ENCODE measurements at places on chromosomes 12 and 14.

- no peak for DNase-seq
Measured at GRCh38 chr12:119113496-119113986, 65.2 kb upstream of the HSPB8 start.

- DNase-seq, result no peak
Measured at GRCh38 chr12:39618701-39619100, 902 bp downstream of the ABCD2 start.

DNA sequence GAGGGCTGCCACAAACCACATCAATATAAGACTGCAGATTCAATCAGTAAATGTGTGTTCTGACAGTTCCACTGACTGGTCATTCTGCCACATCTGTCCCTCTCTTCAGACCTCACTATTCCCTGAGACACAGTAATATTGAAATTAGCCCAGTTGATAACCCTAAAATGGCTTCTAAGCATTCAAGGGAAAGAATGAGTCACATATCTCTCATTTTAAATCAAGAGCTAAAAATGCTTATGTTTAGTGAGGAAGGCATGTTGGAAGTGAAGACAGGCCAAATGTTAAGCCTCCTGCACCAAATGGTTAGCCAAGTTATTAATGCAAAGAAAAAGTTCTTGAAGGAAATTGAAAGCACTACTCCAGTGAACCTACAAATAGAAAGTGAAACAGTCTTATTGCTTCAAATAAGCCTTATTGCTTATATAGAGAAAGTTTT is 24.5 kb upstream of the KIF21A start:
- no peak for DNase-seq

DNA sequence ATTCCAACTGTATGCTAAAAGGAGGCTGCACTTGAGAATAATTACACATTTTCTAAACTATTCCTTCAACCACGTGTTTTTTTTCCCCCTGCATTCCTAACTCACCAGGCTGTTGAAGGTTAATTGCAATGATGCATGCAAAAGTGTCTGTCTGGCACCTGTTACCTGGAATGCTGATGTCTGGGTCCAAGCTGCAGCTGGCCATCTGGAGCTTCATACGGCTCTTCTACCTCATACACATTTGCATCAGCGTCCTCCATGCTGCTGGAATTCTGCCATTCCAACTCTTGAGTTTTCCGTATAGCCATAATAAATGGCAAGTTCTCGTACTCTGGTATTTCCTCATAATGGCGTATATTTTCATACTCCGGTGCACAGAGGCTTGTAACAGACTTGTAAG is 8.6 kb downstream of the FGD6 start:
- no peak for DNase-seq

DNA sequence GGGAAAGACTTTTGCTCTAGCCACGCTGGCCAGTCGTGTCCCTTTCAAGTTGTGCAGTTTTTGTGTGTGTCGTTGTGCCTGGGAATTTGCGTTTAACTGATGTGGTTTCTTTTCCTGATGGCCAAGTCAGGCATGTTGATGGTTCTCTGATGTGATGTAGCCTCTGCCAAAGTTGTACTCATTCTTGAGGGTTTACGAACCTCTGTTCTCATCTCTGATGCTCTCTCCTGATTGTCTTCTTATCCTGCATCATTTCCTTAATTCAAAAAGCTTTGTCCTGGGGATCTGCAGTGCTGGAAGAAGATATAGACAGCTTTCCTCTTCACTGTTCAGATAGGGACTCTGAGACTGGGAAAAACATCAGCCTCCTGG is 25.4 kb downstream of the CD9 start:
- DNase-seq, result no peak

- DNase-seq, result no peak
Measured at GRCh38 chr12:44019118-44019517, 183.2 kb downstream of the TMEM117 start.

DNA sequence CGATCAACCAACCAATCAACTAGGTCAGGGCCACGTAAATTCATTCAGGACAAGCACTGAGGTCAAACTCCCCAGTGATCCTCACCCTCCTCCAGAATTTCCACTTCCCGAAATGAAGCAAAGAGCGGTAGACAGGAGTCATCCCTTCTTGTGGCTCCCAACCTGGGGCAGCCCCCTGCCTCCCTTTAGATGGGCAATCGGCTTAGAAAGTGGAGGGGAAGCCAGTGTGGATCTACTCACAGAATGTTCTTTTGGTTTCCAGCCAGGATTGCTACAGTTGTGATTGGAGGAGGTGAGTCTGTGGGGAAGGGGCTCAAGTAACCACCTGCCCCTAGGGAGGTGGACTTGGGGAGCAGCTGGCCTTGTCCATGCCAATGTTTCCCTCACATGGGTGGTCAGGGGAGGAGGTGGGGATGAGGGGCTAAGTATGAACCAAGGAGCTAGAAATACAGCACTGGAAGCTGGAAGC is 4.1 kb downstream of the IFI27 start:
- DNase-seq, result no peak

- DNase-seq, result no peak
Measured at GRCh38 chr14:105180592-105181548, at the start of gene NUDT14. TSS of gene NUDT14 (minus strand) at chr14:105181312. CDS start at chr14:105181209, 103 bp downstream.

- DNase-seq, result no peak
Measured at GRCh38 chr12:54355104-54355815, 9.0 kb downstream of the GPR84 start.

DNA sequence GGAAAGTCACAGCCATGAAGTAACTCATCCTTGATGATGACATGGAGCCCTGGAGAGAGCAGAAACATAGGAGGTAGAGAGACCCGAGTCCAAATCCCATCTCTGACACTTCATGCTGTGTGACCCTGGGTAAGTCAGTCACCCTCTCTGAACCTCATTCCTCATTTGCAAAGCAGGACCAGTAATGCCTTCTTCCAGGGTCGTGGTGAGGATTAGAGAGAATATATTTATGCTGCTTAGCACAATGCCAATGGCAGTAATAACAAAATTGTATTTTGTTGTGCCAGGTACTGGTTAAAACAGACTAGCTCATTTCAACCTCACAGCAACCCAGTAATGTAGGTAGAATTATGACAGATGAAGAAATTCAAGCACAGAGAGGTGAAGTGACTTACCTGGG is 13.9 kb upstream of the RBM19 start:
- no peak for DNase-seq

DNA sequence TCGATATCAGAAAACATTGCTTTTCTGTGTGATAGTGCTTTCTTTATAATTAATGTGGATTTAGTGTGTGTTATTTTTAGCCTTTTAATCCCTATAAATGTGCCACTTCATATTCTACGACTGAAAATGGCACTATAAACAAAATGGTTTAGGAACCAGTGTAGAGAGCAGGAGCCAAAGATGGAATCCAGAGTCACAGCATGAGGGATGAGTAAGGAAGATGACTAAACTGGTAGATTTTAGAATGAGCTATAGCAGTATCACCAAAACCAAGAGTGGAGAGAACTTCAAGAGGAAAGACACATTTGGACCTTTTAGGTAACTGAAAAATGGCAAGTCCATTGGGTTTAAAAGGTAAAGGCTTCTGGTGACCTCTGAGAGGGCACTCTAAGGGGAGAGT is 887.2 kb downstream of the NRXN3 start:
- no peak for DNase-seq

GRCh38 chr12:79174626-79175025 is 310.1 kb downstream of the SYT1 start:
- no peak for DNase-seq

DNA sequence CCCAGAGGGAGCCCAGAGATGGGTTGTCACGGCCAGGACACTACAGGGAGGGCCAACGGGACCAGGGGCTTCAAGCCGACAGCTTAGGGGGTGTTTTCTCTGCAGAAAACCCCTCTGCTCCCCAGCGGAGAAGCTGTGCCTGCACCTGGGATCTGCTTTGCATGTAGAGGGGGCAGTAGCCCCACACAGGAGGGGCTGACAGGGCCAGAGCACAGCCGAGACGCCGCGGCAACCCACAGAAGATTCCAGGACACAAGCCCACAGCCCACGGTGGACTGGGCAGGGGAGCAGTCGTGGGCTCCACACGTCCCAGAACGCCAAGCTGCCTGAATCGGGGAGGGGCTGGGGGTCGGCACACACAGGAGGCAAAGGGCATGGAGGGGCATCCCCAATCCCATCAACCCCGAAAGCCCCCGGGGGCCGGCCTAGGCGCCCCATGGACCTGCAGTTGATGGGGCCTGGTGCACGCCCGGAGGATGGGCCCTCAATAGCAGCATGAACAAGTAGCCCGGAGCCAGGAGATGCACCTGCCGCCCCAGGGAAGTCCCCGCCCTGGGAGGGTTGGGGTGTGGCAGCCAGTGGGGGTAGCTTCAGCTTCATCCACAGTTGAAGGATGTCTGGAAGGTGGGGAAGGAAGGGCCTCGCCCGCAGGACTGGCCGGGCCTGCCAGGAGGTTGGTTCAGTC is 30.5 kb upstream of the TMEM179 start:
- no peak for DNase-seq

GRCh38 chr12:62848418-62848817 is 86.5 kb downstream of the PPM1H start:
- DNase-seq, result no peak

DNA sequence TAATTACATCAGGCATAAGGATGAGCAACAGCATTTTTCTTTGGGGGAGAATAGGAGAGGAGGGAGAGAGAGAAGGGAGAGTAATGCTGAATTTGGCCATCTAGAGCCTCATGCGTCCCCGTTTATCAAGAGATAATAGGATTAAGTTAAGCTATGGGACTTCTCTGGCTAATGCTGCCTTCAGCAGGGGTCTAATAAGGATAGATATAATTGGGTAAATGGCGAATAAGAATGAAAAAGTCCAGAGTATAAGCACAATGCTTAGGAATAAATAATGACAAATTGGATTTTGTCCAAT is 470.0 kb downstream of the EGLN3 start:
- DNase-seq, result no peak

DNA sequence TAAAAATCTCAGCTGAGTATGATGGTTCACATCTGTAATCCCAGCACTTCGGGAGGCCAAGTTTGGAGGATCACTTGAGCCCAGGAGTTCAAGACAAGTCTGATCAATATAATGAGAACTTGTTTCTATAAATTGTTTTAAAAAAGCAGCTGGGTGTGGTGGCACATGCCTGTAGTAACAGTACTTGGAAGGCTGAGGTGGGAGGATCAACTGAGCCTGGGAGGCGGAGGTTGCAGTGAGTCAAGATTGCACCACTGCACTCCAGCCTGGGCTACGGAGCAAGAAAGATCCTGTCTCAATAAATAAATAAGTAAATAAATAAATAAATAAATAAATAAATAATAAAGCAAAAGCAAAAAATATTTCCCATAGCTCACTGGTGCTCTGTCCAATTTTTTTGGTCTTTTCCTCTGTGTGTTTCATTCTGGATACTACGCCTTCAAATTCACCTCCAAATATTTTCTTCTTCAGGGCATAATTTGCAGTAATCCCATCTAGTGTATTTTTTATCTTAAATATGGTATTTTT is 32.7 kb upstream of the SNX6 start:
- DNase-seq, result no peak

- DNase-seq, result no peak
Measured at GRCh38 chr12:41530441-41530840, 342.3 kb downstream of the PDZRN4 start.

DNA sequence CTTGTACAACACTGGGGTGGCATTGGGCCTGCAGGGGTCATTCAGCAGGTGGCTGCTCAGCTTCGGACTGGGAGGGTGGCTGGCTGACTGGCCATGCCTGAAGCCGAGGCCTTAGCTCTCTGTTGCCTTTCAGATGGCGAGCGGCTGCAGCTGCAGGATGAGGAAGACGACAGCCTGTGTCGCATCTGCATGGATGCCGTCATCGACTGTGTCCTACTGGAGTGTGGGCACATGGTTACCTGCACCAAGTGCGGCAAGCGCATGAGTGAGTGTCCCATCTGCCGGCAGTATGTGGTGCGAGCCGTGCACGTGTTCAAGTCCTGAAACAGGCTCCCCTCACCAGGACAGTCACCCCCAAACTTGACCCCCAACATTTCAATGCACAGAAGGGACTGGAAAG is 23.3 kb downstream of the RNF34 start:
- no peak for DNase-seq

- DNase-seq, result no peak
Measured at GRCh38 chr14:30854492-30854891, 19.9 kb upstream of the COCH start.

- no peak for DNase-seq
Measured at GRCh38 chr14:55500708-55501107, 60.3 kb upstream of the TBPL2 start.

DNA sequence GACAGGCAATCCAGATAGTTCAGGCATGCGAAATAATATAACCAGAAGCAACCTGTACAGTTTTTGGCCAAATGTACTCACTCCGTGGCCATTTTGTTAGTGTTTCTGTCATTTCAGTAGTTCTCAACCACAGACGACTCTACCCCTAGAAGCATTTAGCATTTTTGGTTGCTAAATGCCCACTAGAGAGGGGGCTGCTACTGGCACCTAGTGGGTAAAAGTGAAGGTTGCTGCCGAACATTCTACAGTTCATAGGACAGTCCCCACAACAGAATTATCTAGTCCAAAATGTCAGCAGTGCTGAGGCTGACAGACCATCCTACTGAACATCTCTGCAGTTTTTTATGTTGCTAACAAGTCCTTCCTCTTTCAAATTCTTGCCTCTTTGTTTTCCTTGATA is 107.4 kb downstream of the TSHR start:
- no peak for DNase-seq

DNA sequence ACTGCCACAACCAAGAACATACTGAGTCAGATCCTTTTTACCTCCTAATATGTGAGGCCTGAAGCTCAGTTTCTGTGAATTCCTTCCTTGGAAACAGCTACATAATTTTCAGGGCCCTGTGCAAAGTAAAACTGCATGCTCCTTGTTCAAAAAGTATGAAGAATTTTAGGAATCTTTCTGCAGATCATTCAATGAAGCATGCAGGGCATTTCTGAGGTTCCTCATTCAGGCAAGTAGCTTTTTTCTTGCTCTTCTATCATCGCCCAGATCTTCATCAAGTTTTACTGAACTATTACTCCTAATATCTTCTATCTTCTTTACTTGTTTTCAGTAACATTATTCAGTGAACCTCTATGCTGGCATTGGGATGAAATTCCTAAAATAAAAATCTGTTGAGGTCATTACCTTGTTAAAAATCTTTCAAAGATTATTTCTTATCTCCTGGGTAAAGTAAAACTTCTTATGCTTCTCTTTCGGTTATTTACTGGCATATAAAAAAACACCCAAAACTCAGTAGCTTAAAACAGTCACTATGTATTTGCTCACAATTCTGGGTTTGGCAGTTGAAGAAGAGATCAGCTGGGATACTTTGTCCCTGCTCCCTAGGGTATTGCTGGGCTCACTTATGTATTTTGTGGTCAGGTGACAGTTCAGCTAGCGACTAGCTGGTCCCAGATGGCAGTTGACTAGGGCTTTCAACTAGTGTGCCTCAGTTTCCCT is 42.6 kb upstream of the KRR1 start:
- no peak for DNase-seq

GRCh38 chr14:105445901-105446845 is 26.5 kb downstream of the MTA1 start:
- DNase-seq, result no peak
